Mammary microvascular endothelial cell (primary cell): ENCODE measurements at places on chromosomes 5 and 9. TPM values are rescaled to one million over a fixed set of nuclear protein-coding genes. Genes with fewer than 3 reads are reported as not detected.

KIAA0825 gene
- 0.74 and 2.5 TPM in 2 replicates for total RNA-seq

IFNK gene
- not detected in 2 replicates for total RNA-seq

TRIO gene
- 131 and 132 TPM in 2 replicates for total RNA-seq

PLCXD3 gene
- total RNA-seq = 0.10 and 0.27 TPM in 2 replicates

TAF1L gene
- not detected in 2 replicates for total RNA-seq

PIP5K1B gene
- not detected in 2 replicates for total RNA-seq

PCDHGA10 gene
- 1.7 and 2.6 TPM in 2 replicates for total RNA-seq

TMEM252 gene
- total RNA-seq = not detected in 2 replicates

SPATA31C2 gene
- not detected in 2 replicates for total RNA-seq

PCDHB4 gene
- 0.07 and 0.10 TPM in 2 replicates for total RNA-seq

BTNL3 gene
- total RNA-seq = not detected in 2 replicates

GBA2 gene
- 26.6 and 29.1 TPM in 2 replicates for total RNA-seq

CYFIP2 gene
- 35.8 and 40.0 TPM in 2 replicates for total RNA-seq

FSTL4 gene
- total RNA-seq = not detected in 2 replicates

CCL28 gene
- 0.67 and 1.8 TPM in 2 replicates for total RNA-seq

GRXCR2 gene
- total RNA-seq = not detected in 2 replicates

IL9 gene
- total RNA-seq = not detected in 2 replicates

RUFY1 gene
- 37.2 and 41.1 TPM in 2 replicates for total RNA-seq

NSMF gene
- total RNA-seq = 48.2 and 50.1 TPM in 2 replicates

SIT1 gene
- not detected in 2 replicates for total RNA-seq

SPINK4 gene
- total RNA-seq = not detected in 2 replicates

RABL6 gene
- total RNA-seq = 110 and 124 TPM in 2 replicates

MORN5 gene
- not detected in 2 replicates for total RNA-seq

SRA1 gene
- total RNA-seq = 32.2 and 34.6 TPM in 2 replicates

FCN1 gene
- not detected in 2 replicates for total RNA-seq

FOXD4L5 gene
- not detected in 2 replicates for total RNA-seq

ATP10B gene
- total RNA-seq = not detected in 2 replicates

MYOZ3 gene
- 0.05 TPM in 1 of 2 replicates, not detected in the other for total RNA-seq

SPATA31C1 gene
- total RNA-seq = not detected in 2 replicates

CDH6 gene
- 0.05 and 0.20 TPM in 2 replicates for total RNA-seq

FREM1 gene
- under 0.01 TPM in 1 of 2 replicates, not detected in the other for total RNA-seq

CAMK2A gene
- not detected in 2 replicates for total RNA-seq

C5orf63 gene
- total RNA-seq = 3.2 and 5.9 TPM in 2 replicates

PCDHB12 gene
- 0.05 and 0.13 TPM in 2 replicates for total RNA-seq

GEMIN5 gene
- 20.5 and 22.1 TPM in 2 replicates for total RNA-seq

ISCA1 gene
- total RNA-seq = 28.7 and 34.9 TPM in 2 replicates

CTSV gene
- 1.3 and 2.2 TPM in 2 replicates for total RNA-seq

ZDHHC11 gene
- total RNA-seq = not detected in 2 replicates

NKD2 gene
- total RNA-seq = 0.25 TPM in 1 of 2 replicates, not detected in the other

SCGB3A2 gene
- not detected in 2 replicates for total RNA-seq

CSF1R gene
- total RNA-seq = not detected in 2 replicates

PHYHD1 gene
- total RNA-seq = 0.15 TPM in 1 of 2 replicates, not detected in the other

PAEP gene
- total RNA-seq = not detected in 2 replicates

COL15A1 gene
- total RNA-seq = 9.6 and 10.0 TPM in 2 replicates

RPP25L gene
- total RNA-seq = 36.1 and 37.3 TPM in 2 replicates

FBN2 gene
- 1.4 and 1.7 TPM in 2 replicates for total RNA-seq

CDH12 gene
- not detected in 2 replicates for total RNA-seq

PCA3 gene
- total RNA-seq = 0.13 and 0.34 TPM in 2 replicates

RNF180 gene
- 3.5 and 5.7 TPM in 2 replicates for total RNA-seq

GPRIN1 gene
- 8.8 and 10.0 TPM in 2 replicates for total RNA-seq

TAF9 gene
- 63.5 and 85.8 TPM in 2 replicates for total RNA-seq

C9orf50 gene
- total RNA-seq = 0.47 TPM in 1 of 2 replicates, not detected in the other

MACROH2A1 gene
- total RNA-seq = 157 and 162 TPM in 2 replicates

IFNA2 gene
- not detected in 2 replicates for total RNA-seq

ADAMTS13 gene
- total RNA-seq = 0.20 and 0.59 TPM in 2 replicates
